ELR (cell line): ENCODE measurements at places on chromosomes 7 and 10.
A peak's percentile ranks its signal among the peaks of the same experiment; 100 is the strongest.

- no peak for DNase-seq
Measured at GRCh38 chr10:120732643-120733313, 118.4 kb upstream of the WDR11 start.

- DNase-seq, result no peak
Measured at GRCh38 chr7:40382145-40382544, 247.3 kb downstream of the SUGCT start.

GRCh38 chr7:142450695-142451094 is 192.8 kb upstream of the PRSS58 start:
- DNase-seq, result no peak

DNA sequence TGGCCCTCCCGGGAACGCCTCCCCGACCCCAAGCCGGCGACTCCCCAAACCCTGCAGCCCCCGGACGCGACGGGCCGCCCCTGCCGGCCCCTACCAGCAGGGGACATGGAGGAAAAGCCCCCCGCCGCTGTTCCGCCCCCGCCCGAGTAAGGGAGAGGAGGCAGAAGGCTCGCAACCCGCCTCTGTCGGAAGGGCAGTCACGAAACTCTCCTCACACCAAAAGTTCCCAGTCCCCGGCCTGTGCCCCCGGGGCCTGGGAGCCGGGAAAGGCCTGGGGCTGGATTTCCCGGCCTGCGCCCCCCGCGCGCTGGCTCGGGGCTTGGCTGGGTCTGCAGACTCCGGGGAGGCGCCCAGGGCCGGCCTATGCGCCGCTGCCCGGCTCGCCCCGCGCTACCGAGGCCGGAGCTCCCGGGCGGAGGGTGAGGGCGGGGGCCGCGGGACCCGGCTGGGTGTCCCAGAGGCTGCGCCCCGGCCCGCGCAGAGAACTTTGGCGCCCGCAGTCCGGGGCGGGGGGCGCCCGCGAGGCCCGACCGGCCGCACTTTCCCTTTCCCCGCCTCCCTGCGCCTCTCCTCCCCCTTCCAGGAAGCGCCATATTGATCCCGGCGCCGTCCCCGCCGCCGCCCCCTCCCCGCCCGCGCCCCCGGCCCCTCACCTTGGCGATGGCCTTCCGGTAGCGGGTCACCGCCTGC is 728 bp downstream of the PARD3 start:
- peak; percentile 66 for DNase-seq

- no peak for DNase-seq
Measured at GRCh38 chr7:42753367-42753766, 158.5 kb downstream of the C7orf25 start.

DNA sequence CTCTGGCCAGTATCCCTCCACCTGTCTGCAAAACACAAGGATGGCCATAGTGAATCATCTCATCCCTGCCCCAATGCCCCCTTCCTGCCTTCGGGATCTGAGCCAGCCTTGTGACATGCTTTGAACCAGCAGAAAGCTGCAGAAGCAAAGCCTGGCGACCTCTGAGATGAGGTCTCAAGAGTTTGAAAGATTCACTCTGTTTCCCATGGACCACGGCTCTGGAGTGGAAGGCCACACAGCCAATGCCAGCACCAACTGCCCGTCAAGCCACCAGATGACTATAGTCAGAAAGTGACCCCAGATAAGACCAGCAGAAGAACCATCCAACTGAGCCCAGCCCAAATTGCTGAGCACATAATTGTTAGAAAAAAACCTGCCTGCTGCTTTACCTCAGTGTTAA is 193.9 kb upstream of the PPP2R2D start:
- no peak for DNase-seq

GRCh38 chr7:124072603-124073309 is 39.9 kb upstream of the TMEM229A start:
- DNase-seq, result peak; percentile 76
